ENCODE measurements at places on chromosomes 6 and 20.

GRCh38 chr6:2659882-2660281 lies 90.8 kb downstream of the MYLK4 start:
- DNase-seq: no peak

DNA sequence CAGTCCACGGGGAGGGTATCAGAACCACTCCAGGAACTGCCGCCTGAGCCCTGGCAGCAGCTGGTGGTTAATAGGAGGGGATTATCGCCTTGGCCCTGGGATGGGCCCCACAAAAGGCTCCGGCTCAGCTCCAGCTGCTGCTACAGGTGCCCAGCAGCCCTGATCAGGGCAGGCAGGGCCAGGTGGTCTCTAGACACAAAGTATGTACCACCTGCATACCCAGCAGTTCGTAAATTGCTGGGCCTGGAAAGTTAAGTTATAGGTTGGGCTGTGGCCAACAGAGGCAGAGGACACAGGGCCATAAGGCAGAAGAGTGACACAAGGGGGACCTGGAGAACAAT lies 35.1 kb downstream of the RRBP1 start:
- DNase-seq: no peak

GRCh38 chr20:53216478-53216855 lies 244.3 kb downstream of the TSHZ2 start:
- DNase-seq: no peak

DNA sequence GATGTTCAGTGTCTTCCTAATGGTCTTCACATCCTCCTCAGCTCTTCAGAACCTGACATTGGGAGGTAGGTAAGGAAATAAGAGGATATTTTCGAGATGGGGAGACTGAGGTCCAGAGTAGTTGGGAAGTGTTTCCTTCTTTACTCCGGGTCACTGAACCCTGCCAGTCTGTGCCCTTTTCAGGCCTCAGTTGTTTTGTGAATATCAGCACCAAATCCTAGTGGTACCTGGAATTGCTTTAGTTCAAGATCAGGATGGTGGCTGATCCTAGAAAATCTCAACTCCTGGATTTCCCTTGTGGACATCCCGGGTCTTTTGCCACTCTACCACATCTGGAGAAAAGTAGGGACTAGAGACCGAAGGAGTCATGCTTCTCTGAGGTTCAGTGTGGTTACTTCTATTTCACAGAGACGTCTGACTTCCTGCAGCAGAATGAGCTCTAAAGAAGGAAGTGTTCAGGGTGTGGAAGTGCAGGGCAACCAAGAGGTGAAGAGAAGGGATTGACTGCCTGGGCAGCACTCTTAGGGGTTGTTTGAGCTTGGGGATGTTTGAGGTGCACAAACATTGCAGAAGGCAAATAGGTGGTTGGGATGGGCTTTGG lies 995 bp downstream of the STK4 start:
- DNase-seq: peak; percentile 63

DNA sequence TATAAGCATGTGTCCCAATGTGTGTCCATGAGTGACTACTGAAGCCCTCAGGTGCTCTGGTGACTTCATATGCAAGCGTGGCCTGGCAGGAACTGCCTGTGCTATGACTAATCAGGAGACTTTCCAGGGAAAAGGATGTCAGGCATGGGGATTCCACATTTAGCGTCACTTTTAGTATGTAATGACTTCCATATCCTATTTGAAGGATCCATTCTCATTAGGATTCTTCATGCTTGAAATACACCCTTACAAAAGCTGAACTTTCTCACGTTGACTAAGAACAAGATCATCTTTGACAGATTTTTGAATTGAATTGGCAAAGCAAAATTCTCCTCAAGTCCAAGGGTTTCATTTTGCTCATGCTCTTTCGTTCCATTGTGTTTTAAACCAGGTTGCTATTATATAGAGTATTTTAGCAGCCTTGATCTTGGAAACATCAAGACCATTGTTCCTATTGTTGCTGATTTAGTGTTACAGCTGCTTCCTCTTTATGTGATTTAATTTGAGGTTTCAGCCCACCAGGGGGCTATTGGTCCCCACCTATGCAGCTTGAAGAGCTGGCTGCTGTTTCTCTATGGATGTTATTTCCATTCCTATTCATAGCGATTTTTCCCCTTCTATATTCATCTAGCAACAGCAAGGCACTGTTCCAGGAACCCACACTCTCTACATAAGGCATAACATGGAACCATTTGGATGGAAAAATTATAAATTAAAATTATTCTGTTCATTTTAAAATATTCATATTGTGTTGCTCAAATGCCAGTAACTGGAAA lies 418.6 kb downstream of the CDKAL1 start:
- no peak for DNase-seq

DNA sequence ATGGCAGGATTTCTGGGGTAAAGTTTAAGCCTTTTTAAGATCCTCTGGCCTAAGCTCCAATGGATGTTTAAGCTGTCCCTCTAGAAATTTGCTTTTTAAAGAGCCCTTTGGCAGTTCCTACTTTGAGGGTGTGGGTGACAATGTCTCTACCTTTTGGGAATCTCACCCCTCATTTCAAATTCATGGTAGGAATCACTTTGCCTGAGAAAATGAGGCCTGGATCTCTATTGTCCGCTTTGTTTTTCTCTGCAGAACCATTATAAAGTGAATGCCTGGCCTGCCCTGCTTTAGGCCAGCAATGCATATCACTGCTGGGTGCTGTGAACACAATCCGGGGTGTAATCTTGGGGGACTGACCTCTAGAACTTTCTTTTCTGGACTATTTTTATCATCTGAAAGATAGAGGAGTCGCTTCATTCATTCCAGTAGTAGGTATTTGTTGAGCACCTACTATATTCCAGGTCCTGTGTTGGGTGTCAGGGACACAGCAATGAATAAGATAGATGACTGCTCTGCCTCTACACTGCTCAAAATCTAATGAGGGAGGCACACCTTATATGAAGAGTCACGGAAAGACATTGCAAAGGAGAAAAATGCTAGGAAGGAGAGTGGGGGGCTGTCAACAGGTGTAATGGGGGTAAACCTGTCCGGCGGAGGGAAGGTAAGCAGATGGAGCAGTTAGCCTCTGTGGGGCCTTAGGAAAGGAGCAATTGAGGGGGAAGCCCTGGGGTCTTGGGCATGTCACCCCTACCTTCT lies 8.6 kb upstream of the COMMD7 start:
- DNase-seq: no peak

DNA sequence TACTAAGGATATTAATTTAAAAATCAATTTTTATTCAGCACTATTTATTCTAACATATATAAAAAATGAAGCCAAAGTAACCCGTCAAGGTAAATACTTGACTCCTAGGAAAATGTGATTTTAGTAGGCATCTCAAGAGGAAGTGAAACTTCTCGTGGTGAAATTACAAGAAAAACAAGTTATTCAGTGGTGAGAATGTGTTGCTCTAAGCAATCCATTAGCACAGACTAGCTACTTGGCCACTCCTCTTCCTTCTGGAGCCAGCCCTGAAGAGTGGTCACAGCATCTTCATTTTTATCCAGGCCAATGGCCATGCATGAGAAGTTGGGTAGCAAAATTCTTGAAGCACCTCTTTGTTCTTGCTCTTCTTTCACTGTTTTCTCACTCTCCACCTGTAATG lies 40.4 kb upstream of the GFRAL start:
- no peak for DNase-seq

GRCh38 chr6:99152347-99152643 lies 197.2 kb downstream of the FAXC start:
- no peak for DNase-seq
